ENCODE measurements at places on chromosomes 4 and X.
A peak's percentile ranks its signal among the peaks of the same experiment; 100 is the strongest.

GRCh38 chr4:69689599-69689998, 36.6 kb upstream of the UGT2A1 start:
- no peak for DNase-seq

GRCh38 chr4:38605753-38606586, 58.0 kb upstream of the KLF3 start:
- DNase-seq = peak; percentile 70

DNA sequence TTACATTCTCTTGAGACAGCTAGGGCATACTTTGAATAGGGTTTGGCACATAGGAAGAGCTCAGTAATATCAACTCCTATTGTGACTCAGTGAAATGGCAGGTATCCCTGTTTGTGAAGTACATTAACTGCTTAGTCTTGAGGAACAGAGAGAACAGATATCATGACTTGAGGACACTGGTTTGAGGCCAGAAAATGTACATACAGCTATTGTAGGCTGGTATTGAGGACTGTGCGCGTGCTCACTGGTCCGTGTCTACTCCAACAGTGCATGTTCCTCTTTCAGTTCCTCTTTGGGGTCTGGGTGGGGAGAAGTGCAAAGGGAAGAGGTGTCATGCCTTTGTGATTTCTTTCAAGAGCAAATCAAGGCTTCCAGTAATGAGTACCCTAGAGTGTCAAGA, 34.6 kb upstream of the TBC1D9 start:
- no peak for DNase-seq

- no peak for DNase-seq
Measured at GRCh38 chrX:147779173-147779572, 132.5 kb upstream of the FMR1 start.

DNA sequence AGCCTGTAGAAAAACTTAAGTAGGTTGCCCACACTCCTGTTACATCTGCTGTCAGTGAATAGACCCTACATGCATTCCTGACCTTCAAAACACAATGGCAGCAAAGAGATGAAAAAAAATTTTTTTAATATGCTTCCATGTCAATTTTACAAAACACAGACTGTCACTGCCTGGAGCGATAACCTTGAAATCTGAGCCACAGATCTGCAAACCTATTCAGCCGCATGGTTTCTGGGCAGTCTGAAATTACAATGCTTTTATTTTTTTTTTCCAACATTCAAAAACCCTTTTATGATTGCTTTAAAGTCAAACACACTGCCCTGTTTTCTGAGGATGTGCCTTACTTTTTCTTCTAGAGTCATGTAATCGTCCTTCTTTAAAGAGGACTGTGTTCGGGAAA, 264.9 kb upstream of the PUDP start:
- DNase-seq = no peak

- DNase-seq = no peak
Measured at GRCh38 chr4:138003248-138003647, 238.9 kb downstream of the SLC7A11 start.

DNA sequence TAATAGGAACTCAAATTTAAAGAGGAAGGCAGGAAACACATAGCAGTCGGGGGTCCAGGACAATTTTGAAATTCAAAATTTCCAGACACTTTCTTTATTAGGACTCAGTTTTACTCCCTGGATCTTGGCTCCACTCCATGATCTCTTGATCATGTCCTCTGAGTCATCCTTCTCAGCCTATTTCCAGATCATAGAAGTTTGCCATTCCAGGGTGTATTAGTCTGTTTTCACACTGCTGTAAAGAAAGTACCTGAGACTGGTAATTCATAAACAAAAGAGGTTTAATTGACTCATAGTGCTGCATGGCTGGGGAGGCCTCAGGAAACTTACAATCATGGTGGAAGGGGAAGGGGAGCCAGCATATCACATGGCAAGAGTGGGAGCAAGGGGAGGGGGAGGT, 564.7 kb upstream of the ACTRT1 start:
- no peak for DNase-seq

GRCh38 chr4:165522050-165522449, 143.2 kb downstream of the CPE start:
- no peak for DNase-seq

DNA sequence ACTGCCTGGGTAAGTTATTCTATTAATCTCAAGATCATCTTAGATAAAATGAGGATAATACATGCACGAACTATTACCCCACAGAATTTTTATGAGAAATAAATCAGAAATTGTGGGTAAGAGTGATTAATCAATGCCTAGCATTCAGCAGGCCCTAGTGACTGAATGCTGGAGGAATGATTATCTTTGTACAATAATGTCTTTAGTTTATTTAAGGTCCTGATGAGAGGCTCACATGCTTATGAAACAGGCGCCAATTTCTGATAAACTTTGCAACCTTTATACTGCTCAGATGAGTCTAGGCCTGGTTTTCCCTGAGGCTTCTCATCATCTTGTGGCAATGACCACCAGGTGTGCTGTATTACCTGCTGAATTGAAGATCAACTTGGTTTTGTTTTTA, 27.8 kb upstream of the BMP2K start:
- DNase-seq = no peak

GRCh38 chrX:29419774-29420553, 795.4 kb upstream of the MAGEB2 start:
- DNase-seq = no peak

DNA sequence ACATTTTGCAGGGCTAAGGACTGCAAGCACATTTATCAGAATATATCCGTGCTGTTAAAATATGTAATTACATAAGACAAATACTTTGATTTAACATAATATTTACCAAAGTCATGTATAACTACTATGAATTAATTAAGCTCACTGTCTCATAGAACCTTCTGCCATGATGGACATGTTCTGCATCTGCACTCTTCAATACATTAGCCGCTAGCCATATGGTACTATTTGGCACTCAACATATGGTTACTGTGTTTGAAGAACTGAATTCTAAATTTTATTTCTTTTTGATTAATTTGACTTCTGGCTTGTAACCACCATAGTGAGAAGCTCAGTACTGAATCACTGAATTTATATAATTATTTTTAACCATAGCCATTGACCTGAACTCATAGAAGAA, 427.0 kb upstream of the TRAM1L1 start:
- no peak for DNase-seq

DNA sequence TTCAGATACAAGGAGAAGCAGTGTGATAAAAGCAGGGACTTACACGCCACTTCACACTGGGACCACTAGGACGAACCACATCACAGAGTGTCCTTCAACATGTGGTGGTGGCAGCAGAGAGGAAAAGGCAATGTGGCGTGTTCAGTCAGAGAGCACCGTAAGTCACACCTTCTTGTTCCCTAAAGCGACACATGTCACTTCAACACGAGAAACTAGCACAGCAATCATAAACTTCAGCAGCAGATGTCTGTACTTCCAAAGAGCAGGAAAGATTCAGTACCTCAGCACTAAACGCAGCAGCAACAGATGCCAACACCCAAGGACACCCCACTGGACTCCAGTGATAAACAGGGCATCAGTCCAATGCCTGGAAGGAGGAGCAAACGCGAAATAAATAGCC, 96.7 kb downstream of the AREG start:
- no peak for DNase-seq

- no peak for DNase-seq
Measured at GRCh38 chr4:84146300-84146959, 352.7 kb downstream of the NKX6-1 start.

DNA sequence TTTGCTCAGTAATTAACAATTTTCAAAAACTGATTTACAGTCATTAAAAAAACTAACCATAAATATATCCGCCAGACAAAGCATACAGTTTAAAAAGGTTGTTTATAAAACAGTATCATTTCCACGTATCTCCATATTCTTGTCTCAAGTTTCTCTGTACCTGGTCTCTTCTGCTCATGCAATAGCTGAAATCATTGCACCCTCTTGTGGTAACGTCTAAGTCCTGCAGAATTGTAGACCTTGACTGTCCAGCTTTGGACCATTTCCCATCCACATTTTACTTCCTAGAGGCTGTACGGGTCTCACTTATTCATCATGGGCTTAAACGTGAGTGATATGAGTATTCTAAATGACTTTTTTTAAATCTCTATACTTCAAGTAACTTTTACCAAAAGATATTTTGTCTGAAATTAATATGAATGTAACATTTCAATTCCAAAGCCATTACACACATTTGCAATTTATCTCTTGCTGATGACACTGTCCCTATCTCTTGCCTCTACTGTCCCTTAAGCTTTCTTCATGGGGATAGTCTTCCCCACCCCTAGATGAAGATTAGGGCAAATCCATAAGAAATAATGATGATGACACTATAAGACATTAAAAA, 118.5 kb downstream of the BTC start:
- peak; percentile 33 for DNase-seq

- no peak for DNase-seq
Measured at GRCh38 chr4:139609647-139610046, 53.6 kb upstream of the SETD7 start.

- no peak for DNase-seq
Measured at GRCh38 chr4:86414686-86415085, 54.8 kb upstream of the MAPK10 start.

DNA sequence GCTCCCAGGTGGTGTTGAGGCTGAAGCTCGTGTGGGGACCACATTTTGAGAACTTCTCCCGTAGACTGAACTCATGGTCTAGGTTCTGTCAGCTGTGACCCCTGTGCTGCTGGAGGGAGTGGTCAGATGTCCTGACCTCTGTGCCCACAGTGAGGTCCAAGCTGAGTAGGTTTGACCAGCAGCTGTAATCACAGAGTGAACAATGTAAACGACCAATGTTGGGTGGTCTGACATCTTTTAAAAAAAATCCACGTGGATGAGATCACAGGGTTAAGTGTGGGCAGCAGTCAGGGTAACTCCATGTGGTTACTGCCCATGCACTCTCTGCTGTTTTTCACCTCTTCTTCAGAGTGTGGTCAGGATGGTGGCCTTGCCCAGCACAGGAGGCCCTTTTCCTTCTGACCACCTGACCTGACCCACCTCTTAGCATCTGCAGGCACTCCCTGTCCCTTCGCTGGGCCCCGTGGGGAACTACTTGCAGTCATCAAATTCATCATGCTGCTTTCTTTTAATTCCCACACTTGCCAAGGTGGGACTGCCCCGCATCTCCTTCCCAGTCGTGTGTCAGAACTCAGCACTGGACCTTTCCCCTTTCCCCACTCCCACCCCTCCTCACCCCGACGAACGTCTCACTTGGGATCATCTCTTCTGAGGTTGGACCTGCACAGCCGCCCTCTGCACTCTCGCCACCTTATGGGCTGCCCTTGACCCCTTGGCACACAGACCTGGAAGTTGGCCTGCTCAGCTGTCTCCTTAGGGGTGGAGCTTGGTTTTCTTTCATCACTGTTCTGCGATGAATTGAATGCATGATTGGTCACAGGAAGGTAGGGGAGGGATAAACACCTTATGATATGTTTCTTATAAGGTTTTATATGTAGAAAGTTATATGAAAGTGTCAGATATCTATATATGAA, 120.1 kb downstream of the PTTG2 start:
- no peak for DNase-seq

DNA sequence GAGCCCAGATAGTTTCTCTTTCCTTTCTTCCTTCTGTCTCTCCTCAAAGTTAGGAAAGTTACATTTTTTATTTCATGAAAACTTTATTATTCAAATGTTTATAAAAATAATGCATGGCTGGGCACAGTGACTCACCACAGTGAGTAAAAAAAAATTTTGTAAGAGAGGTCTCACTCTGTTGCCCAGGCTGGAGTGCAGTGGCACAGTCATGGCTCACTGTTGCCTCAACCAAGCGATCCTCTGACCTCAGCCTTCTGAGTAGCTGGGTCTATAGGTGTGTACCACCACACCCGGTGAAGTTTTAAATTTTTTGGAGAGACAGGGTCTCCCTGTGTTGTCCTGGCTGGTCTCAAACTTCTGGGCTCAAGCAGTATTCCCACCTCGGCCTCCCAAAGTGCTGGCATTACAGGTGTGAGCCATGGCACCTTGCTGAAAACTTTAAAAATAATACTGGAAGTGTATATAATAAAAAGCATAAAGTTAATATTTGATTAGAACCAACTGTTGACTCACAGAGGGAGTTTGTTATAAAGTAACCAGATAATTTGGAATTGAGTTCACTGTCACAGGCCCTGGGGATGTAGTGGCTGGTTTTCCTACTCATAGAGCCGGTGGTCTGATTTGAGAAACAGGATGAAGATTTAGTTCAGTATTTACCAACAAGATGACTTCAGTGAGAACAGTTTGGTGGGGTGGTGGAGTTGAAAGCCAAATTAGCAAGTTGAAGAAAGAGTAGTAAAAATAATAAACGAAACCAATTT, 18.0 kb downstream of the CMC4 start:
- no peak for DNase-seq

- DNase-seq = no peak
Measured at GRCh38 chrX:25968920-25969319, 169.2 kb upstream of the MAGEB18 start.

DNA sequence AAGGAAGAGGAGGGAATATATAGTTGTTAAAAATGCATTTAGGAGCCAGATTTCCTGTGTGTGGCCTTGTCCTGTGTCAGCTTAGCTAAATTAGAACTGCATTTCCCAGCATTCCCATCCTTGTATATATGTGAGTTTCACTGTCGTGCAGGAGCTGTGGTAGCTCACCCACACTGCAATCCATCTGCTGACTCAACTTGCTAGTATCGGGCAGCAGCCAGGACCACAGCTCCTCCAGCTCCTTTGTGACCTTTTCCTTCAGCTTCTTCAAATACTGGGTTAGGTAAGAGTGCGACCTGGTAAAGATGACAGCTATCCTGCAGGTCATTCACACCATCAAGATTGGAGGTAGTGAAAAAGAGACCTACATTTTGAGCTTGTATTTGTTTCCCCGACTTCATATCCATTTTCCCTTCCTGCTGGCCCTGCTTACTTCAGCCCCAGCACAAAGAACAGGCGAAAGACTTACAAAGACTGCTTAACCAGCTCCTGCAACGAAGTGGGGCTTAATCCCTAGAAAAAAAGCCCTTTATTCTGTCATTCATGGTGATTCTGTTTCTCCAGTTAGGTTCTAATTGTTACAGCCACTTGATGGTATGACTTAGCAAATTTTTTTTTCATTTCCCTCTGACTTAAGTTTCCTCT, 11.4 kb downstream of the ASIC5 start:
- DNase-seq = no peak

DNA sequence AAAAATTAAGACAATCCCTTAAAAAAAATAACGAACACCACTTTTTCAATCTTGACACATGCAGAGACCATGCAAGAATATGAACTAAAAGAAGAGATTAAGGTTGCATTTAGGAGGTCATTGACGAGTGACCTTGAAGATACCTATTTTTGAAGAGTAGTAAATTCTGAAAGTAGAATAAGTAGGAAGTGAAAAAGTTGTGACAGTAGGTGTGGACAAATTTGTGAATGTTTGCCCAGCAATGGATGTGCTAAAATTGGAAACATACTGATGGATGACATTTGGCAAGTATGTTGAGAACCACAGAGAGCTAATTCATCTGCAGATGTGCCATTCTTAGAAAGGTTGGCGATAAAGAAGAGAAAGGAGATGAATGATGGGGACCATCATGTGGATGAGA, 213.7 kb upstream of the VCX3A start:
- DNase-seq = no peak

DNA sequence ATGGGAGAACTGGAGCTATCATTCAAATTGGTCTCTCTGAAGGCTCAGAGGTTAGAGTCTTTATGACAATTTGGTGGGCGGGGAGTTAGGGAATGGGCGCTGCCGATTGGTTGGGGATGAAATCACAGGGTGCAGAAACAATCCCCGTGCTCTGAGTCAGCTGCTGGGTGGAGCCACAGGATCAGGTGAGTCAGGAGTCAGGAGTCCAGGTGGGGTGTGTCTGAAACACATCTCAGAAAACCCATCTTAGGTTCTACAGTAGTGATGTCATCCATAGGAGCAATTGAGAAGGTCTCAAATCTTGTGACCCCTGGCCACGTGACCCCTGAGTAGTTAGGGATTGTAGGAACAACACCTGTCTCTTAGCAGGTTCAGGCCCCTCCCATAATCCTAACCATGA, 41.6 kb upstream of the TLR3 start:
- no peak for DNase-seq
